ENCODE measurements at places on chromosomes 4 and X. TPM values are rescaled to one million over a fixed set of nuclear protein-coding genes. Genes with fewer than 3 reads are reported as not detected.

The HTATSF1 gene
- total RNA-seq: 66.2 TPM

The MAGEB17 gene
- total RNA-seq: 0.30 TPM

The TLR6 gene
- 1.2 TPM for total RNA-seq

The PNMA6F gene
- not detected for total RNA-seq

The APEX2 gene
- total RNA-seq: 8.4 TPM

The PDHA1 gene
- total RNA-seq: 898 TPM

The ATOH1 gene
- not detected for total RNA-seq

The LEF1 gene
- 4.5 TPM for total RNA-seq

The SHROOM4 gene
- 8.6 TPM for total RNA-seq

The SYP gene
- total RNA-seq: 1.2 TPM

The FGFR3 gene
- total RNA-seq: 4.7 TPM

The SLC35A2 gene
- 13.0 TPM for total RNA-seq

The PIR gene
- total RNA-seq: 15.7 TPM

The LANCL3 gene
- total RNA-seq: 0.75 TPM

GRCh38 chrX:7606039-7606652, 236.8 kb upstream of the VCX start:
- no peak for DNase-seq

DNA sequence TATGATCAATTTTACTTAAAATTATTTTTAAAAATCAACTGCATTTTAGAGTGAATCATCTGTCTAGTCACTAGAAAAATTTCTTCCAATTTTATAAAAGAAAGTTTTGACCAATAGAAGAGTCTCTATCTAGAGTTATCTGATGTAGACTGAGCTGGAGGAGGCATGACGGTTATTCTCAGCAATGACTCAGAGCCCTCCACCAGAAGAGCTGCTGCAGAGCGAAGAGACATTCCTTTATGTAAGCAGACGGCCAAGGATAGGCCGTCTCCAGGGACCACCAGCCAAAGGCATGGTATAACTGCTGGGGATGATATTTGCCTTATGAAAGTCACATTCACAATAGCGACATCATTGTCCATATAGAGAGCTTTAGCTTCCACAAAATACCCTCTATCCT, 23.0 kb downstream of the LDB2 start:
- no peak for DNase-seq

- DNase-seq: no peak
Observed at GRCh38 chr4:130233377-130234047, 1137.6 kb downstream of the C4orf33 start.

GRCh38 chr4:84632092-84632491, 49.2 kb downstream of the CDS1 start:
- DNase-seq: no peak

DNA sequence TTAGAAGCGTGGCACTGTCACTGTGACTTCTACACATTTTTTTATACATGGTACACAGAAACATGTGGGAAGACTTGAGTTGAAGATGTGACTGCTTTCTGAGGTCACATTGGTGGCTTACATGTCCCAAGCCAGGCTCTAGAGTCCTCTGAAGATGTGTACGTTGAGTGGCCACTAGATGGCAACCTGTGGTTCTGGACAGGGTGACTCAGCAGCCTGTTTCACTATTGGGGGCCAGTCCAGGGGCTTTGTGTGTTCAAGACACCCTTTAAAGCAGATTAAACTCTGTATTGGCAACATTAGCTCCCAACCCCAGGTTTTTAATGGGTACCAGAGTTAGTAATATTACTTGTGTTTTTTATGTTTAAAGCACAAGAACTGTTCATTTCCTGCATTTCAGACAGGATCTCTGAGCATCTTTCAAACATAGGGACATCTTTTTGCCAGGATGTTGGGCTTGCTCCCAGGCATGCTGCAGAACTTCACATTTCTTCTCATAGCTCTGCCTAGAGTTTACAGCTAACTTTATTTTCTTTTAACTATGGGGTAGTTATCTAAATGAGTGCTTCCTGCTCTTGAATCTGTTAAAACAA, 53.0 kb downstream of the DCUN1D4 start:
- no peak for DNase-seq

- no peak for DNase-seq
Observed at GRCh38 chr4:148454835-148455234, 12.6 kb upstream of the NR3C2 start.

- no peak for DNase-seq
Observed at GRCh38 chr4:139503622-139504166, 49.8 kb downstream of the RAB33B start.

DNA sequence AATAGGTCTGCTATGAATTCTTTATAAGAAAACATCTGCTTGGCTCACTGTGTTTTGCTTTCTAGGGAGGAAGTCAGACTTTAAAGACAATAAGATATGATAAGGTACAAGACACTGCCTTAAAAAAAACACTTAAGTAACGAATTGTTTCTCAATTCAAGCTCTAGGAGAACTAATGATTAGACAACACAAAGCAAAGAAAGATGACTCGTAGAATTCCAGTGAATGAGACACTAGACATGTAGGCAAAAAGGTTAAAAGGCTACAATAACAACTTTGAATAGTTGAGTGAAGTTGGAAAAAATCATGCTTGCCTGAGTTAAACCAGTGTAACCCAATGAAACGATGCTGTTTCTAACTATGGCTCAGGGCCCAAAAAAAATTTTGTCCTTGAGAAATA, 344.4 kb upstream of the ACTRT1 start:
- DNase-seq: no peak

DNA sequence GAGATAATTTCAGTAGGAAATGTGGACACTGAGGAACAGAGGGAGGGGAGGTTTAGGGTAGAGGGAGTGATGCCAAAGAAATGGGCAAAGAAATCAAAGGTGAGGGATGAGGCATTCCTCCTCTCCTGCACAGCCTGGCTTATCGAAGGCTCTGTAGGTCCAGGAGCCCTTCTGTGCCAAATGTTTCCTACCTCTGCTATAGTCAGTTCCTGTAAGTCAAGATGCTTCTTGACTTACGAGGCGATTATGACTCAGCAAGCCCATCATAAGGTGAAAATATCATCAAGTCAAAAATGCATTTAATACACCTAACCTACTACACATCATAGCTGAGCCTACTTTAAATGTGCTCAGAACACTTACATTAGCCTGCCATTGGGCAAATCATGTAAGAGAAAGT, 60.0 kb upstream of the ARHGAP24 start:
- DNase-seq: no peak

DNA sequence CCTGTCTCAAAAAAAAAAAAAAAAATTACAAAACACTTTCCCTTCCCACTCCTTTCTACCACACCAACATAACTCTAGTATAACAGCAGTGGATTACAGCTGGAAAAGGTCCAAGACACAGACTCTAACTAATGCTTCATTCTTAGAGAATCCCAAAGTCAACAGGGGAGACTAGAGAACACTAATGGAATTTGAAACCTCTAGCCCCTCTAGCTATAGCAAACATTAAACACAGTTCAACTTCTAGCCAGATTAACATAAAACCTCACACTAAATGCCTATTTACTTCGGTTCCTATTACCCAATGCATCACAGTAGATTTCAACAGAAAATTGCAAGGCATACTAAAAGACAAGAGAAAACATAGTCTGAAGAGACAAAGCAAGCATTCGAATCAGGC, 10.5 kb upstream of the DHX15 start:
- DNase-seq: no peak

DNA sequence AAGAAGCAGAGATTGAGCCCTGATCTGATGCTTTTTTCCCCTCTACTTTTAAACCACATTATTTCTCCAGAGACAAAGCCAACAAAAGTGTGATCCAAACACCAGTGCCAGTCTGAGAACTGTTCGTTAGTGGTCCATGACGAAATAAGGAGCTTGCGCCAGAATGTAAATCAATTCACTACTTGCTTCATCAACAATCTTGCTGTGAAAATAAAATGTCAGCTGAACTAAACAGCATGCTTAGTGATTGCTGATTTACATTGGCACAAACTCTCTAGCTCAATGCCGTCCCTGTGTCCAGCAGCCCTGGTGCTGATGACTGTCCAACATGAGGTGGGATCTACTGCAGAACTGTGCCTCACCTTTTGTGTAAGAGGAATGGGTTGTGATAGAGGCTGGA, 71.3 kb downstream of the SOX3 start:
- DNase-seq: no peak

- no peak for DNase-seq
Observed at GRCh38 chrX:70479247-70479921, 34.7 kb downstream of the DLG3 start.

DNA sequence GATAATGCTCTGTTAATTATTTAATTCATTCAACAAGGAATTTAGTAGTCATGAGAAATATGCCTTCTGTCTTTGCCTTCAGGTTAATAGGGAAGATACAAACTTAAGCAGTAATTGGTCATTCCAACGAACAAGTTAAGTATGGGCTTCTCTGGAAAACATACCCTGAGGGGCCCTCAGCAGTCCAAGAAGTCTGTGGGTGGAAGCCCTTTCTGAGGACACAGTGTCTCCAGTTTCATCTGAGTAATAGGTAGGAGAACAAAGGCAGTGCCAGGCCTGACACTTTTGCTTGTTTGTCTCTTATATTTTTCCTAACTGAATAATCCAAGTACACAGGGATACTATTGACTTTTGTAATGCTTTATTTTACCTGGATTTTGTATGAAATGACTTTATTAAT, 262.5 kb downstream of the FBXW7 start:
- DNase-seq: no peak

DNA sequence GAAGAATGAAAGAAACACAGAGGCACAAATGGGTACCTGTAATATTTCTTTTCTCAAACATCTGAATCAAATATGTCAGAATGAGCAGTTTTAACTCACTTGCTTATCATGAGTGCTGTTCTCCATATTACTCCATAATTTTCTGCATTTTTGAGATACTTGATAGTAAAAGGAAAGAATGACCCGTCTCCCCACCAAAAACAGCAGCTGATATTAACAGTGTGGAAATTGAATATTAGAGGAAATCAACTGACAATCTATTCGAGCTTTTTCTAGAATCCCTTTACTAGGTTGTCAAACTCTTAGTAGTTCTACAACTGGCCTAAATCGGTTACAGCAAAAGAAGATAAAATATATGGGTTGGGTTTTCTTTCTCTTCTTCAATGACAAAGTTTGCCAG, 49.9 kb upstream of the HELT start:
- no peak for DNase-seq

GRCh38 chr4:102547973-102548372, 46.8 kb downstream of the NFKB1 start:
- DNase-seq: no peak

- no peak for DNase-seq
Observed at GRCh38 chrX:84634201-84634782, 132.0 kb upstream of the HDX start.

GRCh38 chr4:8264106-8264505, 5.4 kb upstream of the HTRA3 start:
- DNase-seq: no peak

Data from cardiac septum (tissue), 1 donor.